NCI-H2227 treated with DMSO at 0.1 percent for 48 hours (cell line): ENCODE measurements at places on chromosomes 7 and 10.

- DNase-seq, result no peak
Measured at GRCh38 chr10:92407305-92408016, 116.5 kb downstream of the MARCHF5 start.

DNA sequence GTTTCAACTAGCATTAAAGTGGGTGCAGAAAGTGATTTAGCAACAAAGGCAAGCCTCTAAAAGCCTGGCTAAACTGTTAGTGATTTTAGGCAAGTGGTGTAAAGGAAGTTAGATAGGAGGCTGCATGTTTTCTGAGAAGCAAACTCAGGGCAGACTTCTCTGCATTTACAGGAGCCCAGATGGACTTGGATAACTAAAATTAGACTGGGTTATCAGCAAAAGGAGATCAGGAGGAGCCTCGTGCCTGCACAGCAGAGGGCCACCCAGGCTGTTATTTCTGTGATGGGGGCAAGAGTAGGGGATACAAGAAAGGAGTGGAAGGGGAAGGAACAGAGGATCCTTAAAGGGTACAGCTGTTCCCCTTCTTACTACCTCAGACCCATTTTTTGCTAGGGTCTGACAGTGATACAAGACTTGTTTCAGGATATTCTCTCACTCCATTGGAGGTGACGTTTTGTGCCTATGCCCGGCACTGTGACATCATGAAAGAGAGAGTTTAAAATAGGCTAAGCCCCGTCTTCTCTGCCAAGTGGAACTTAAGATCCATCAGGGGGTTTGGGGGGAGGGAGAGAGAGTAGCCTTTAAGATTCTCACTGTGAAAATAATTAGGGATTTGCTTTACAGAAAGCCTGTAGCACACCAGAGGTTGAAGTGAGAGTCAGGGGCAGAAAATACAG is 49.6 kb upstream of the PDCD4 start:
- DNase-seq, result peak; percentile 42

- no peak for DNase-seq
Measured at GRCh38 chr7:45088146-45088701, 545 bp downstream of the NACAD start.

- no peak for DNase-seq
Measured at GRCh38 chr10:99700649-99701048, 31.3 kb downstream of the COX15 start.

GRCh38 chr10:106958589-106959361 is 205.7 kb downstream of the SORCS1 start:
- DNase-seq, result no peak

DNA sequence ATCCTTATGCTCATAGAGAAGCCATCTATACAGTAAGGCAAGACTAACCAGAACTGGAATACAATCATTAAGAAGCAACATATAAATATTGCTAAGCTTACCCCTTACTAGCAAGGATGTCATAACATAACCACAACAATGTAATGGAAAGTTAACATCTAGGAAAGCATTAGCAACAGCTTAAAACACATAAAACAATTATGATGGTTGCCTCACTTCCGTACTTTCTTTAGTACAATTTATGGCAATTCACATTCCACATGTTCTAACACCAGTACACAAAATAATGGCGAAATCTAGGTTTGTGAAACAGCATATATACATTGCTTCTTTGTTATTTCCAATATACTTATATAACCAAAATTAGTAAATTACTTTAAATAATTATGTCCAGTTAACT is 195.0 kb downstream of the AHR start:
- DNase-seq, result no peak

DNA sequence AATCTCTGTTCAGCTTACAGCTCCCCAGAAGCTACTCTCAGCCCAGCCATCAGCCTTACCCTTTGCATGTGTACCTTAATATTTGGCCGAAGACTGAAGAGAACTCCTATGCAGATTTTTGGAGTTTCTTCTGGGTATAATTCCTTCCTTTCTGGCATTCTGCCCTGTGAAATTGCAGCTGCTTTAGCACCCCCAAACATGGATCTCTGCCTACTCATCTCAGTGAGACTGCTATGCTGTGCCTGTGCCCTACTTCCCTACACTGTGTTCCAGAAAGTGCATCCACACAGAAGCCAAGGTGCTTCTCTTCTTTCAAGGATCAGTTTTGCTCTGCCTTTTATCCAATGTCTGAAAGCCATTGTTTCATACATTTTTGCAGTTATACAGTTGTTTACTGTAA is 81.6 kb downstream of the NPY start:
- DNase-seq, result no peak

DNA sequence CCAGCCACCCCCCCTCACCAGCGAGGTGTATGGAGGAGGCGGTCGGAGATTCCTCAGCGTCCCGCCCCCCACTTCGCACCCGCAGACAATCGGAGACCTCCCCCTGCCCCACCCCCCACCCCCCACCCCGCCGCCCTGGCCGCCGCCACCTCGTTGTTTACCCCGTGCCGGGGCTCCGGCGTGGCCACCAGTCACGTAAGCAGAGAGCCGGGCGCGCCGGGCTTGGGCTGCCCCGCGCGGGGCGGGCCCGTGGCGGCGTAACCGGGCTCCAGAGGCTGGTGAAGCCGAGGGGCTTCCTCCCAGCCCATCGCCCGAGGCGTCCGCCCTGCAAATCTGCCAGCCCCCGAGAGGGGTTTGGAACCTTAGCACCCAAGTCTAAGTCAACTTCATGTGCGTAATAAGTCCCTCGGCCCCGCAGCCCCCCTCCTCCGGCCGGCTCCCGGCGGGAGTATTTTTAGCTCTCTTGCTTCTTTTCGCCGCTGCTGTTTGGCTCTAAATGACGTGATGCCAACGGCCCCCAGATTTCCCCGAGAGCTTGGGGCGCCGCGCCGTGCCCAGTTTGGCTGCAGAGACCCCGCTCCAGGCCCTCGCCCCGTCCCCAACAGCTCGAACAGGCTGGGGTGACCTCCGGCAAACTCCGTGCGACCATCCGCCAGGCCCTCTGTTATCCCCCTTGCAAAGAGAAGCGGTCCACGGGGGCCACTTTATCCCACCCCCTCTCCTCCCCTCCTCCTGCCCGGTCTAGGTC is 2.7 kb downstream of the MXI1 start:
- no peak for DNase-seq

DNA sequence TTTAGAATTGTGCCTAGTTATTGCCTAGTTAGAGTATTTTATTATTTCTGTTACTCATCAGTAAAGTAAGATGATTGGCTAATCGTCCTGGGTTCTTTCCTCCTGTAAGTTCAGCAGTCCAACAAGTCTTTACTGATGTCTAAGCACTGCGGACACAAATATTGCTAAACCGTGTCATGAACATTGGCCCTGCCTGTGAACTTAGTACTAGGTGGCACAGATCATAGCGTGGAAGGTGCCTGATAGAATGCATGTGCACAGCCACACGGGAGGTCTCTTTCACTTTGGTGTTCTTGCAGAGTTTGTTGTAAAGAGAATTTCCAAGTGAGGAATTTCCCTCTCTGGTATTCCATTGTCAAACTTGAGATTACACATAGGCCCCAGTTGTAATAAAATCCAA is 38.0 kb downstream of the RBM33 start:
- DNase-seq, result no peak

DNA sequence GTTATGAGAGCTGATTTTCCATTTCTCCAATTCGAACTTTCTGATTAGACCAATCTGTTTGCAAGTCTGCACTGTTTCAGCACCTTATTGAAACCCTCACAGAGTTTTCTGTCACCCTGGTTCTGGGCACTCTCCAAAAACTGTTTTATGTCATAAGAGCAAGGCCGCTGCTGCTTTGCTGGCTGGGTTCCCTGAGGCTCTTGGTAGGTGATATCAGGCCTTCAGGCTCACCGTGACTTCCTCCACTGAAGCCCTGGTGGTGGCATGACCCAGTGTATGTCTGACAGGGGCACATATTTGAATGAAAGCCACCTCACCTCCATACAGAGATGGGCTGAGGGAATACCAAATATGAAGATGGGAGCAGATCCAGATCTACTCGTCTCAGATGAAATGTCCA is 8.3 kb downstream of the RABGEF1 start:
- DNase-seq, result no peak

GRCh38 chr7:6546498-6547251 is 4.6 kb downstream of the GRID2IP start:
- no peak for DNase-seq
